Stimulated activated CD4-positive, alpha-beta T cell treated with anti-CD3 and anti-CD28 coated beads, TNF-alpha, amount 100 ng/mL, for 1 hour (primary cell): ENCODE measurements at places on chromosomes 5 and 9.

DNA sequence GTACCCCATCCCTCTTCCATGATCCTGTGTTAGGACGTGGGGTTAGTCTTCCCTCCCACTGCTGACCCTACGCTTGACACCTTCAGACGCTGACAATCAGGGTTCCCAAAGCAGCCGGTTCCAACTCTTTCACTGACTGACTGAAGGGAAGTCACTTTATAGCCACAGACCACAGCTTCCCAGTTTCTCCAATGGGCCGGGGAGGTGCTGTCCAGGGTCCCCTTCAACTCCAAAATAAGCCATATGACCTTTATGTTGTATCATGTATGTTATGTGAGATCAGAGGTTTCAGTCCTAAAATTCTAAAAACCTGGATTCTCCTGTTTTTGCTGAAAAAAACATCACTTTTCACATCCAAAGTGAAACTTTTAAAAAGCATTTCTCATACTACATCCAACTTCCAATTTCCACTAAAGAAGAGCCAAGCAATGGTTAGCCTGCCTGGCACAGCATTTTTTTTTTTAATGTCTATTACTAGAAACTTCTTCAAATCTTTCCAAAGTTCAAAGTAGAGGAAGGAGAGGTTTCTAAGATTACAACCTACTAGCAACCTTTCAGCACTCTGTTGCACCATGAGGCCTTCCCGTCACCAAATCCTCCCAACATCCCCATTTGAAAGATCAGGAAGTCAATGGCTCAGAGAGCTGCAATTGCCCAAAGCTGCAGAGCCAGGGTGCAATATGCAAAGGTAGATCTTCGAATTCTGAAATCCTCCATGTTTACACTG lies 5.2 kb downstream of the EPB41L4B start:
- DNase-seq: no peak

DNA sequence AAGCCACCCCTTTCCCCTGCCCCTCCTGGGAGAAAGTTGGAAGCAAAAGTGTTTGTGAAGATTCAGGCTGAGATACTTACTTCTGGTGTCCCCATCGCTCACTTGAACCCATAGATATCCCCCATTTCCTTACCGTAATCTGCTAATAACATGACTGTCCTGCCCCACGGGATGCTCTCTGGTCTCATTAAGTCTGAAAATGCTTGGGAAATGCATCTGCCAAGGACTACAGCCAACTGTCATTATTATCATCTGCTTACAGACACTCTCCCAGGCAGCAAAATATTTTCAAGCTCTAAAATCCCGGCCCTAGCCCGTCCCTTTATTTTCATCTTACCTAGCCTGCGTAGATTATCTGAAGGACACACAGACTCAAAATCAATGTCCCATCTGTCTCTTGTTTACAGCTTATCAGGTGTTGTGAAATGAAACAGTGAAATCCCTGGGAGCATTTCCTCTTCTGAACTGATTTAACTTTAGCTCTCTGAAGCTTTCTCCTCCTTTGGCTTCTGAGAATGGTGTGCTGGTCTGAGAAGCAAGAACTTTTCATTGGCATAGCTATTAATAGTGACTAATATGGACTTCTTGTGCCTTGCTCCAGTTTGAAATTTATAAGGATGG lies 126.9 kb upstream of the OSMR start:
- DNase-seq: no peak

DNA sequence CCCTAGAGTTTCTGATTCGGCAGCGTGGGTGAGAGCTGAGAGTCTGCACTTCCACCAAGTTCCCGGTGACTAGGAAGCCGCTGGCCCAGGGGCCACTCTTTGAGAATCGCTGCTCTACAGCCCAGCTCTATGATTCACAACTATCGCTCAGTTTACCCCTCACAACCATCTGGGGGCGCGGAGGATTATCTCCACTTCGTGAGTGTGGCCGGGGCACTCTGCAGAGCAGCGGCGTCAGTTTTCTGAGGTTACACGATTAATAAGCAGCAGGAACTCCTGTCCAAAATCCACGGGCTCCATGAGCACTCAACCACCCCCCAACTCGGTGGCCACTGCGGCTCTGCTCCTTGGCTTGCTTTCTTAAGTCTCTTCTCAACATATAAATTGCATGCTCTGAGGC lies 19.3 kb downstream of the CORO2A start:
- DNase-seq: no peak

DNA sequence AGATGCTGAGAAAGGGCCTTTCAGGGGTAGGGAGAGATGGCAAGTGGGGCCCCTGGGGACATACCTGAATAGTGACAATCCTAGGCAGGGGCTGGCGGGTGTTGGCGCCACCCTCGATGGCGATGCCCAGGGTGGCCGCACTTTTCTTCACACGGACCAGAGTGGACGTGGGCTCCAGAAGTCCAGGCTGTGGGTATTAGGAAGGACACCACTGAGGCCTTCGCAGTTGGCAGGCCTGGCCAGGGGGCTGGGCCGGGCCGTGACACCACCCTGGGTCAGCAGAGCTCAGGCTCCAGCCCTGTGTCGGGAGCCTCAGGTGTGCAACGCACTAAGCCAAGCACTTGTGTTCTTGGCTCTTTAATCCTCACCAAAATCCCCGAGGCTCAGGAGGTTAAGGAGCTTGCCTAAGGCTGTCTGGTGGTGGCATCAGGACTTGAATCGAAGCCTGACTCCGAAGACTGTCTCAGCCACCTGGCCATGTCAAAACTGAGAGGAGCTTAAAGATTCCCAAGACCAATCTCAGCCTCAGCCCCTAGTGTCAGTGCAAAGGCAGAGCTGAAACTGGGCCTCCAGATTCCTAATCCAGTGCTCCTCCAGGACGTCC lies 15.5 kb upstream of the AKNA start:
- no peak for DNase-seq

DNA sequence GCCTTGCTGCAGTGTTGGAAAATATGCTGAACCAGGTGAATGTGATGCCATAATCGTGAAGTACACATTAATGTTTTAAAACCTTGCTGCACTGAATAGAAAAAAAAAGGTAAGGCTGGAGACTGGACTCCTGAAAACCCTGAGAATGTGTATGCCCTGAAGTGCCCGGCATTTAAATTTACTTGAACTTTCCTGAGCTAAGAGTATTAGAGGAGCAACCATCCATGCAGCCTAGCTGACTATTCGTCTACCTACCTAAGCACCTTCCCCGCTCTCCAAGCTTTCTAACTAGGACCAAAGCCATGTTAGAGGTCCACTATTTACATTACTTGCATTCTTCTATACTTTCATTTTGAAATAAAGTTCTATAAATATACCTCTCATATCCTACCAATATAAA lies 1.4 kb downstream of the GABRG2 start:
- DNase-seq: no peak

DNA sequence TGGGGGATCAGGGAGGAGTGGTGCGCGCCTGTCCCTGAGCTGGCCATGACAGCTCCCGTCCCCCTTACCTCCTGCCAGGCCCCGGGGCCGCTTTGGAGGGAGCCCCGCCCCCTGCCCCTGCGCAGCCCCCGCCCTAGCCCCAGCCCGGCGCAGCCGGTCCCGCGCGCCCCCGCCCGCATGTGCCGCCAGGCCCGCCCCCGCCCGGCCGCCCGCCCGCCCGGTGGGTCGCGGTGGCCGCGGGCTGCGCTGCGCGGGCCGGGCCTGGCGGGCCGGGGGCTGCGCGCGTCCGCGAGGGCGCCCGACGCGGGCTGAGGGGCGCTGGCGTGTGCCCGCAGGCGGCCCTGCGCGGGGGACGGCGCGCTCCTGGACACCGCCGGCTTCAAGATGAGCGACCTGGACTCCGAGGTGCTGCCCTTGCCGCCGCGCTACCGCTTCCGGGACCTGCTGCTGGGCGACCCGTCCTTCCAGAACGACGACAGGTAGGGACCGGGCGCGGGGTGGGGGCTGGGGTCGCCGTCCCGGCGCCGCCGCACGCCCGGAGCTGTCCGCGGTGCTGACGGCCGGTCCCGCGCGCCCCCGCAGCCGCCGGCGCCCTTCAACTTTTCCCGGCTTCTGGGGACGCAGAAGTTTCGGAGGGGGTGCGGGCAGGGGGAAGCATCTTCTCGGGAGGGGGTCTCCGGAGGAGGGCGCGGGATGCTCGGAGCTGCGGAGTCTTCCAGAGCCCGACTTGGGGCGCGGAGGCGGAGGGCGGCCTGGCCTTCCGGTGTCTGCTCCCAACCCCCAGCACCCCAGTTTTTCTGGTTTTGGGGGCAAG lies 12.5 kb downstream of the KCNT1 start:
- DNase-seq: no peak

GRCh38 chr9:132348676-132349075 lies 6.1 kb downstream of the SETX start:
- no peak for DNase-seq

GRCh38 chr9:82052081-82052480 lies 63.5 kb downstream of the SPATA31D1 start:
- no peak for DNase-seq

- no peak for DNase-seq
These were observed 2052.0 kb upstream of the C9orf72 start for GRCh38 chr9:29625292-29625731.

DNA sequence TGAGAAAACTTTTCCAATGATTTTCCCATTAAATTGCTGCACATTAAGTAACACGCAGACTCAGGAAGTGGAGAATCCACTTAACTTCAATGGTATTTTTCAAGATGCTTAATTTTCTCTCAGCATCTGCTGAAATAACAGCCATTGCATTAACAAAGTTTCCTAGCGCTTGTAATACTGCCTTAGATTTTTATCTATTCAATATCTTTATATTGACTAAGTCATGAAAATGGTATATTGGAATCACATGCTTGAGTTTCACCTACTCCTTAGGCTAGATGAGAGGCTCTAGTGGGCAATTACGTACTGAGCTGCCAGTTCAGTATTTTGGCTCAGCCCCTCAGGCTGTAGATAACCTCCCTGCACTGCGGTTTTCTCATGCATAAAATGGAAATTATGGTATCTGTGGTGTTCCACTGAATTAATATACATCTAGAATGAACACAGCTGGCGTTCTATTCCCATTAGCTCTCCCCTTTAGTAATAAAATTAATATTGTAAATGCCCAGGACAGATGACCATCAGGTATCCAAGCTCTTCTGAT lies 112.9 kb downstream of the MTX3 start:
- no peak for DNase-seq

DNA sequence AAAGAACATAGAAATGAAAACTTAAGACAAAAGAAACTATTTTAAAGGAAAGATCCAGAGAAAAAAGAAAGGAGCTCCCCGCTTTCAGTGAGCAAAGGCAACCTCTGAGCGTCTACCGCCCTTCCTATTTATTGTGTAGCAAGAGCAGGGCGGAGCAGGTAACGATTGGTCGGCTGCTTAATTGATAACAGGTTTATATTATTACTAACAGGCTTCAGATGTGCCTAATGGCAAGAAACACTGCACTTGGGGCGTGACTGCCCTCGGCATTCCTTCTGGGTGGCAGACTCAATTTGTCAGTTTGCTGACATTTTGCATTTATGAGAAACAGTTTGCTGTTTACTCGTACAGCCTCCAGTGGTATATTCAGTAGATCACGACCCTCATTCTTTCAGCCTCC lies 482.7 kb upstream of the C9orf72 start:
- no peak for DNase-seq

DNA sequence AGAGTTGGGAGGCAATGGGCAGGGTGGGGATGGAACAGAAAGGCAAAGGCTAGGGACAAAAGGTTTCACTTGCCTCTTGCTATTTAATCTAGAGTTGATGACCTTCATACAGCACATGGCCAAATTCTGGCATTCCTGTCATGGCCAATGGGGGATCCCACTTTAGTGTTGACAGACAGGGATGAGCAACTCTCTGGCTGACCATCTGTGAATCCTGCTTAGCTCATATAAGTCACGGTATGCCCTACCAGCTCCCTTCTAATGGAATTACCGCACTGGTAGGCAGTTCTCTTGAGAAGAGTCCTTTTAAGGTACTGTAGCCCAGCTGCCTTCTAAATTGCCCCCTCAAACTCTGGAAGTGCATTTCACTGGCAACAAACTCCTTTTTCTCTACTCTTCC lies 76.1 kb downstream of the MAMDC2 start:
- DNase-seq: no peak

DNA sequence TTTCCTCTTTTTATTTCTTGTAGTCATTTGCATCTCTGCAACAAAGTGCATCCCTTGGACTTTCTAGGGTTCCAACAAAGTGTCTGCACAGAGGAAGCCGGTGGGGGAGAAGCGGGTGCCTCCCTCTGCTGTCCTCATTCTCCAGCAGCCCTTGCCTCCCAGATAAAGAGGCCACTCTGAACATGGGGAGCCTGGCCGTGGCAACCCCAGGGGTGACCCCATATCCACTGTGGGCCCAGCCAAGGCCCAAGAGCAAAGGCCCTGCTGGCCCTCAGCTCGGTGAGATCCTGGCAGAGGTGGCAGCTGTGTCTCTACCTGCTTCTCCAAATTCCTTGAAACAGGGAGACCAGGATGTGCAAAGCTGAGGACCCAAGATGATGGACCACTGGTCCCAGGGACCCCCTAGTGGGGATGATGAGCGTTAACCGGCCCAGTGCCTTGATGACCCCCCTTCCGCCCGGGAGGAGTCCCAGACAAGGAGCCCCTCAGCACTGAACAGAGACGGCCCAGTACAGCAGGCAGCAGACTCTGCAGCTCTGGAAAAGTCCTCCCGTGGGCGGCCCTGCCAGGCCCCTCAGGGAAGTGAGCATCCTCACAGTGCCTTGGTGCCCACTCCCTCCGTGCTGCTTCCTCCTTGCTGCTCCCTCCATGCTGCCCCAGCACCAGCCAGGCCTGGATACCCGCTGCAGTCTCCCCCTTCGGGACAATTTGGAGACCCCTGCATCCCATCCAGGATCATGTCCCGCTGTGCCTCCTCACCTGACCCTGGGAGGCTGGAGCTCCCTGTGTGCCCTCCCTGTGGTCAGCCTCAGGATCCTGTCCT lies 62.5 kb downstream of the MRPL36 start:
- DNase-seq: no peak

- DNase-seq: no peak
These were observed 492.5 kb upstream of the SGCD start for GRCh38 chr5:155834271-155834975.

DNA sequence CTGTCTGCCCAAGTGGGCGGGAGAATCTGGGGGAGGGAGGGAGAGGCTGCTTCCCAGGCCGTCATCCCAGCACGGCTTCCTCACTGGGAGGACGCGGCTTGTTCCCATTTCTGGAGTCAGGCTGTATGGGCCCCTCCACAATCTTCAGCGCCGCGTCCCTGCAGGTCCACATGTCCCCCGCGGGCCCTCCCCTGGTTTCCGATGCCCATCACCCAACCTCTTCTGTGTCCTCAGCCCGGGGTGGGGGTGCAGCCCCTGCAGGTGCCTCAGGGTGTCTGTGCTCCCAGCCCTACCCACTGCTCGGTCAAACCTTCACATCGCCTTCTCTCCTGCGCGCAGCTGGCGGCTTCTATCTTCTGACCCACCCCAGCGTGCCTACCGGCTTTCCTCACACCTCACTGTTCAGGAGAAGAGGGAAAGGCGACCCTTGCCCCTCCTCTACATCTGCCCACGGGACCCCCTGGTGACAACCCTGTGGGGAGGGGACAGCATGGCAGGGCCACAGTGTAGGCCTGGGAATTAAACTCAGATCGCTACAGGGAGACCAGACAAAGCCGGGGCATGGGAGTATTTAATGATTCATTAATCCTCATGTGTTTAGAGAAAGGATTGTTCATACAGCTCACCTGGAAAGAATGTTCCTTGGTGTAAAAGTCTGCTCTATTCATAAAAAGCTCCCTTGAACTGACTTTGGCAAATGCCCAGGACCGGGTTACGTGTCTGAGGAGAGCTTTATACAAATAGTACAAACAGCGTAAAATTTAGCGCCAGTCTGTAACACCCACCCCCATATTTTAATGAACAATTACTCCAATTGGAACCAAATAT lies 145.1 kb downstream of the IRX1 start:
- no peak for DNase-seq
